ENCODE measurements at places on chromosomes 5 and 9. TPM values are rescaled to one million over a fixed set of nuclear protein-coding genes. Genes with fewer than 3 reads are reported as not detected.

Gene ATP10B
- 0.43 TPM for total RNA-seq

- DNase-seq, result peak; percentile 57
- H3K27me3 ChIP-seq, result no peaks in the 10 kb centered on the region
- H3K36me3 ChIP-seq, result no peaks in the 10 kb centered on the region
- no peaks in the 10 kb centered on the region for H3K4me1 ChIP-seq
These were observed 50.9 kb downstream of the KCNIP1 start for GRCh38 chr5:170554521-170555267.

- H3K4me3 ChIP-seq, result no peak overlapping the region
- H3K27me3 ChIP-seq, result no peaks in the 10 kb centered on the region
- H3K36me3 ChIP-seq, result peaks cover 15% of the 10 kb centered on the region
- H3K27ac ChIP-seq, result no peak overlapping the region
- DNase-seq, result no peak
- no peaks in the 10 kb centered on the region for H3K4me1 ChIP-seq
These were observed 33.9 kb upstream of the GABBR2 start for GRCh38 chr9:98742325-98743280.

- H3K27ac ChIP-seq, result no peak overlapping the region
- H3K27me3 ChIP-seq, result no peaks in the 10 kb centered on the region
- no peak overlapping the region for H3K4me3 ChIP-seq
- no peaks in the 10 kb centered on the region for H3K4me1 ChIP-seq
- DNase-seq, result no peak
- H3K36me3 ChIP-seq, result no peaks in the 10 kb centered on the region
These were observed 171.2 kb downstream of the DOCK8 start for GRCh38 chr9:385818-386398.

GRCh38 chr5:171010086-171010485 is 148.3 kb downstream of the RANBP17 start:
- H3K4me3 ChIP-seq, result no peak overlapping the region
- H3K27me3 ChIP-seq, result no peaks in the 10 kb centered on the region
- H3K4me1 ChIP-seq, result no peaks in the 10 kb centered on the region
- no peak overlapping the region for H3K27ac ChIP-seq
- DNase-seq, result no peak
- no peaks in the 10 kb centered on the region for H3K36me3 ChIP-seq

Data from ascending aorta (tissue), 2 donors.